ENCODE measurements at places on chromosomes 1 and 21.
A peak's percentile ranks its signal among the peaks of the same experiment; 100 is the strongest.

DNA sequence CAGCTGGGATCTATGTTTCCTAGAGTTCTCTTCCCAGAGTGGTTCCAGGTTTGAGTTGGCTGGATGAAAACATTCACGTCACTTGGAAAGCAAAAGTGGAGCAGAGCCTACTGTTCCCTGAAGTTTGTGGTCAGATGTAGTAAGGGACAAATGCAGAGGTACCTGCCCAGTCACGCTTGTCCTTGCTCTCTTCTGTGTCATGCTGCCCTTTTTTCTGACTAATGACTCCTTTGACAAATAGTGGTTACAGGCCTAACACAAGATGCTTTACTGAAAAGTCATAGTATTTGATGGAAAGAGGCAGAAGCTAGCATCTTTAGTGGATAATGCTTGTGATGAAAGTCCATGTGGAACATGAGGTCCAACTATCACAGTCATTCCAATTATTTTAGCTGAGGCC is 881.4 kb upstream of the B3GALT2 start:
- no peak for DNase-seq

- no peak for DNase-seq
Measured at GRCh38 chr21:36624105-36624504, 74.8 kb upstream of the SIM2 start.

- no peak for DNase-seq
Measured at GRCh38 chr1:227766015-227766634, 30.9 kb downstream of the SNAP47 start.

DNA sequence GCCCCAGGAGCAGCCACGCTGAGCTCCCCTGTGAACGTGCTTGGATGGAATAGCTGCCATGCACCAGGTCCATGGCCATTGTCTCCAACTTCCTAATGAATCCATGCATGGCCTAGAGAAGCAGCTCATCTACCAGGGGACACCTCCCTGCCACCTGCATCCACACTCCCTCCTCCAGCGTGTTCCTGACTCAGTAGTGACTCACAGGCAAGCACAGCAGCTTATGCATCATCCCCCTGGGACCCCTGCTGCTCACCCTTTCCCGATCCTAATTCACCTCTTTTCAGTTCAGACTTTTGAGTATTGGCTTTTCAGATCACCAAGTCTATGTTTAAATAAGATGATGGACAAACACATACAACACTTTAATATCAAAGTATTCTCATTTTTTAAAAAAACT is 39.9 kb upstream of the TADA1 start:
- DNase-seq = no peak

- DNase-seq = peak; percentile 85
Measured at GRCh38 chr1:156128654-156129597, 14.4 kb downstream of the LMNA start.

- DNase-seq = no peak
Measured at GRCh38 chr1:191582169-191582568, 576.1 kb upstream of the RGS18 start.

DNA sequence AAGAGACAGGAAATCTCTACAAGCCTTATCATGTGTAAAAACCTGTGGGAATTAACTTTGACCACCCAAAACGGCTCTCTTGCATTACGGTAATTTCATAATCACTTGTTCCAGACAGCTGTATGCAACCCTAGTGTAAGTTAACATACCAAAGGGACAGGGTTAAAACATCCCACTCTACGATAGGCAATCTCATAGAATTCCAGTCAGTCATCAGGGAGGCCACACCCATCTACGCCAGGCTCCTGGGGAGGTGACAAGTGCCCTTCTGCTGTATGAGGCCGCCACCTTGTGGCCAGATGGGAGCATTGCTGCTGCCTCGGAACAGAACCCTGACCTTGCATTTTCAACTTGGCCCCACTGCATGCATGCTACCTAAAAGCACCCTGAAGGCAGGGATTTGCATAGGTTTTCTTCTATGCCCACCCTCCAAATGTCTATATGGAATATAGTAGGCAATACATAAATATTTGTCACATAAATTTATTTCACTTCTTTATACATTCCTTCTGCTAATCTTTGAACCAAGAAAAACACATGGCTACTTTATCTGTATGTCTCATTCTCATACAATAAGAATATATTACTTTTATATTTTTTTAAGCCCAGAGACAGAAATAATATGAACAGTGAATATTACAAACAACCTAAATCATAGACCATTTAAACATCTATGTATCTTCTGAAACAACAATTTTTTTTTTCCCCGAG is 12.6 kb downstream of the HSF2BP start:
- DNase-seq = peak; percentile 75

DNA sequence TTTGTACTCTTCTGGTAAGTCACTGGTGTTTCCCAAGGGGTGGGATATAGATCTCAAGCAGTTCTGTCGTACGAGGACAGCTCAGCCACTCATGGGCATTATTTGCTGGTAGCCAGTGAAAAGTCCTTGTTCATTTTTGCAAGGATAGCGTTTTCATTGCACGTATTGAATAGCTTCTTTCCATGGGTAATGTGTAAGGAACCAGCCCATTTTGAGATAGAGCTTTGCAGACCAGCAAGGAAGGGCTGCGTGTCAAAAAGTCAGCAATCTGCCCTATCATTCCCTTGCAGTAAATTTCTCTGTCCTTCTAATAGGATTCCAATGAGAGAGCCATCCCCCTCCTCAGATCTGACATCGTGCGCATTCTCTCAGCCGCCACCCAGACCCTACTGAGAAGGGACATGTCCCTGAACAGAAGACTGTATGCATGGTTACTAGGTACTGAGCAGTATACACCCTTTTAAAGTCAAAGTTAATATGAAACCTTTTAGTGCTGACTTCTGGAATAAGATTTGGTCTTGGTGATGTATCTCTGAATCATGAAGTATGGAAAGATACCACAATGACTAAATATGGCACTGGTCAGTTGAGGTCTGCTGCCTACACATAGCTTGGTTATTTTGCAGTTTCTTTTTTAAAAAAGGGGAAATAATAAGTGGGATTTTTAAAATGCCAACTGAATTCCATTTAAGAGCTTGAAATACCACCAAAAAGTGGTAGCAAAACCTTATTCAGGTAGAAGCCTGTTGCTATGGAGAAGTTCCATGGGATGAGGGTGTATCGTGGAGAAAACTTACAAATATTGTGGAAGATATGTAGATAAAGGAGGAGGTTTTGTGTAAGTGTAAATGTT is 55.3 kb downstream of the DOP1B start:
- DNase-seq = peak; percentile 47

DNA sequence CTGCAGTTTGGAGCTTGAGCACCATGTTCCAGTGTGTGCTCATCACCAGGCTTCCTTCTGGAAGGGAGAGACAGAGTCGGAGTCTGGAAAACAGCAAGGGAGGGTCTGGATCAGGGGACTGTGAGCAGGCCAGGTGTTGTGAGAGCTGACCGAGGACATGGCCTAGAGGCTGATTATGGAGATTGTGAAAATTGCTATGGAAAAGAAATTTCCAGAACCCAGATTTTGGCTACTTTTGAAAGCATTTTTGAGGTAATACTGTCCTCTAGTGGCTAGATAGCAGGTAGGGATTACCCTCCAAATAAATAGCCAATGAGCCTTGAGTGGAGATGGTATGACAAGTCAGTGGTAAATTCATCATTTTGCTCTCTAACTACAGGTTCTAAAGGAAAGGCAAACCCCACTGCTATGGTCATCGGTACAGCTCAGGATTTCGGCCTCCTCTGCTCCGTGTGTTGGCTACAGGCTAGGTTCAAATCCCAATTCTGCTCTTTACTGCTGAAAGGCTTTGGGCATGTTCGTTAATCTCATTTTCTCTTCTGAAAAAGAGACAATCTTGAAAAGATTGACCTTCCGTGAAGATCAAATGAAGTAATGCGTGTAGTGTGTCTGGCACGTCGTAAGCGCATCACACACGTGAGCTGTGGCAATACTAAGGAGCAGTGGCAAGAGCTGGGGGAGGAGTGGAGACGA is 1.0 kb upstream of the HAO2 start:
- peak; percentile 30 for DNase-seq

GRCh38 chr1:32073299-32074229 is 825 bp downstream of the TMEM39B start:
- DNase-seq = no peak

DNA sequence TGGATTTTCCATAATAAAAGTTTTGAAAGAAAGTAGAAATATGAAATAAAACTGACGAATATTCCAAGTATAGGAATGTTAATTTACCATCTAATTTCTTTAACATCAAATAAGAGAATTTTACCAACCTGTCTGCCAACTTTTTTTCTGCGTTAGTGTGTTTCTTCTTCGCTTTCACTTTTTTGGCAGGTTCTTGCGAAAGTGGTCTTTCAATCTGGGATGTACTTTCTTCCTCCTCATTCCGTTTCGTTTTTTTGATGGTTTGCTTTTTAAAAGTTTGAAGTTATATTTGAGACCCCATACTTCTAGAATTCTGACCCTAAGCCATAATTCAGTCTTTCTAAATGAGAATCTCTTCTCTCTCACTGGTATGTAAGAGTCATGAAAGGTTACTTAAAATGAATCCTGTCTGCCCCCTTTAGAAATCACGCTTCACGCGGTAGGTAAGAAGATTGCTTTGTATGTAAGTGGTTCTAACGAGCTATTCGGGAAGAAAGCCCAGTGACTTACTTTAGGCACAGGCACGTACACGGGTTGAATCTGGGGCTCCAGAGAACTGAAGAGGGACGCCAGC is 580 bp downstream of the RBM34 start:
- peak; percentile 11 for DNase-seq

- DNase-seq = no peak
Measured at GRCh38 chr1:198830412-198830811, 191.6 kb downstream of the PTPRC start.

GRCh38 chr1:21295002-21295401 is 4.7 kb upstream of the ECE1 start:
- no peak for DNase-seq

DNA sequence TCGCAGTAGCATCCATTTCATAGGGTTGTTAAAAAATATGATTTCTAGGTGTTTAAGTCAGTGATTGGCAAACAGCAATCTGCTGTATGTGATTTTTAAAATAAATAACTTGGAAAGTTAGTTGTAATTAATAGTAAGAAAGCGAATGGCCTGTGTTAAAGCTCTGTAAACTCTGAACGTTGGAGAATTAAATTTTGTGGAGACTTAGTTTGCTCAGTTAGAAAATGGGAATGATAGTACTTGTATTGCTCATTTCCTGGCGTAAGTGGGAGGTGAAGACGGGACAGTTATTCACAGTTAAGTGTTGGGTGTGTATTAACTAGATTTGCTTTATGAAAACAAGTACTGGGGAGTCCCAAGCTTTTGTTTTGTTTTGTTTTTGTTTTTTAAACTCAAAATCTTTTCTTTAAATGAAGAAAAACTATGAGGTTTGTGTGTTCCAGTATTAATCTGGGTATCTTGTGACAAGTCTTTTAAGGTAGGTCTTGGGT is 995 bp downstream of the CACYBP start:
- DNase-seq = no peak

- no peak for DNase-seq
Measured at GRCh38 chr1:22849770-22850169, 122.9 kb downstream of the LACTBL1 start.

- DNase-seq = no peak
Measured at GRCh38 chr1:145980457-145980994, 15.9 kb downstream of the TXNIP start.

DNA sequence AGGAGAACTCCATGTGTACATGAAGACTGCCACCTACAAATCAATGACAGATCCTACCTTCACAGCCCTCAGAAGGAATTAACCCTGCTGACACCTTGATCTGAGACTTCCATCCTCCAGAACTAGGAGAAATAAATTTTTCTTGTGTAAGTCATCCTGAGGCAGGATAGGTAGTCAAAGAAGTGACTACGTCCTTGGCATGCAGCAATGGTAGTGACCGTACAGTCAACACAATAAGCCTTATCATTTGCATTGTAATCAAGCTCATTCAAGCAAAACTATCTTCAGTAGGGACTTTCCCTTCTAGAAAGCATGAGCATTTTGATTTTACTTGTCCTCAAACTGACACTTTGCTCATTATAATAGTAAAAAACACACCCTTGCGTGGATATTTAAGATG is 64.0 kb upstream of the KCNK1 start:
- DNase-seq = no peak

DNA sequence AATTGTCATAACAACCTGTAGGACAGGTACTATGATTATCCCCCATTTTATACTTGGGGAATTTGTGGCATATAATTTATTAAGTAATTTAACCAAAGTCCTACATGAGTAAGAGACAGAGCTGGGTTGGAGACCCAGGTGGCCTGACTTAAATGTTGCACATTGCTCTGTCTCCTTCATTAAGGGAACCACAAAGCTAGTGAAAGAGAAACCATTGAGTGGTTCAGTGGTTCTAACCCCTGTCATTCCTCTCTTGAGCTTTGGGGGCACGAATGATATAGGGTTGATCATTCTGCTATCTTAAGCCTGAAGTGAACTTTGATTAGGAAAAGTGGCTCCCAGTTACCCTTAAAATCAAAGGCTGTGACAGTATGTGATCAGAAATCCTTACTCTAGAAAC is 5.3 kb upstream of the MAP3K7CL start:
- no peak for DNase-seq

GRCh38 chr1:243291292-243291691 is 35.5 kb downstream of the SDCCAG8 start:
- DNase-seq = no peak

- peak; percentile 51 for DNase-seq
Measured at GRCh38 chr21:39029086-39029755, 154.0 kb downstream of the PSMG1 start.

GRCh38 chr1:111833334-111833733 is 77.6 kb downstream of the DDX20 start:
- DNase-seq = no peak

DNA sequence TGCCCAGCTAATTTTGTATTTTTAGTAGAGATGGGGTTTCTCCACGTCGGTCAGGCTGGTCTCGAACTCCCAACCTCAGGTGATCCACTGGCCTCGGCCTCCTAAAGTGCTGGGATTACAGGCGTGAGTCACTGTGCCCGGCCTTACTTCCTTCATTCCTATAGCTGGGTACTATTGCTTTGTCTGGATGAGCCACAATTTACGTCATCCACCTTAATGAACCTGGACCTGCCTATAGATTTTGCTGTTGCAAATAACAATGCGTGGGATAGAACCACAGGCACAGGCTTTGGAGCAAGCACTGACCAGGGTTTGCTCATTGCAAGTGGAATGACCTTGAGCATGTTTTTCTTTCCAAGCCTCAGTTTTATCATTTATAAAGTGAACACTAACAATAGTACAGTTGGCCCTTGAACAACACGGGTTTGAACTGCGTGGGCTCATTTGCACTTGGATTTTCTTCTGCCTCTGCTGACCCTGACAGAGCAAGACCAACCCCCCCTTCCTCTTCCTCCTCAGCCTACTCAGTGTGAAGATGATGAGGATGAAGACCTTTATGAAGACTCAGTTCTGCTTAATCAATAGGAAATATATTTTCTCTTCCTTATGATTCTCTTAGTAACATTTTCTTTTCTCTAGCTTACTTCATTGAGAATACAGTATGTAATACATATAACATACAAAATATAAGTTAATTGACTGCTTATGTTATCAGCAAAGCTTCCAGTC is 33.3 kb upstream of the BECN2 start:
- no peak for DNase-seq

- no peak for DNase-seq
Measured at GRCh38 chr1:29630756-29631155, 394.4 kb downstream of the PTPRU start.

GRCh38 chr1:152190589-152190988 is 31.6 kb upstream of the RPTN start:
- DNase-seq = no peak
